ENCODE measurements at places on chromosomes 1 and 21.

DNA sequence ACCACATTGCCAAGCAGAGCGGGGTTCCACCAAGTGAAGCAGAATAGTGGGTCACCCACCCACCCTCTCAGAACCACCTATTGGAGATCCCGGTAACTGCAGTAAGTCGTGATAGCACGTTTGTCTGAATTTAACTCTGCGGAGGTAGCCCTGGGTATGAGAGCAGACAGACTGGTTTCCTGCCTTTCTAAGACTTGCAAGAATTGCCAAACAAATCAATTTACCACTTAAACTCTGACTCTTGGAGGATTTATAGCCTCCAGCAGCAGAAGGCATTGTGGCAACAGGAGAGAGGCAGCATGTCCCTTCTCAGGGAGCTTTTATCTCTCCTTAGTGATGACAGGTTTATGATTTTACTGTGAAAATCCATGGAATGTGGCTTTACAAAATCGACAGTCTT lies 287.9 kb upstream of the FMN2 start:
- DNase-seq, result no peak

GRCh38 chr1:109928591-109929111 lies 18.0 kb downstream of the CSF1 start:
- no peak for DNase-seq

GRCh38 chr1:65165269-65165993 lies 17.4 kb downstream of the AK4 start:
- DNase-seq, result no peak

DNA sequence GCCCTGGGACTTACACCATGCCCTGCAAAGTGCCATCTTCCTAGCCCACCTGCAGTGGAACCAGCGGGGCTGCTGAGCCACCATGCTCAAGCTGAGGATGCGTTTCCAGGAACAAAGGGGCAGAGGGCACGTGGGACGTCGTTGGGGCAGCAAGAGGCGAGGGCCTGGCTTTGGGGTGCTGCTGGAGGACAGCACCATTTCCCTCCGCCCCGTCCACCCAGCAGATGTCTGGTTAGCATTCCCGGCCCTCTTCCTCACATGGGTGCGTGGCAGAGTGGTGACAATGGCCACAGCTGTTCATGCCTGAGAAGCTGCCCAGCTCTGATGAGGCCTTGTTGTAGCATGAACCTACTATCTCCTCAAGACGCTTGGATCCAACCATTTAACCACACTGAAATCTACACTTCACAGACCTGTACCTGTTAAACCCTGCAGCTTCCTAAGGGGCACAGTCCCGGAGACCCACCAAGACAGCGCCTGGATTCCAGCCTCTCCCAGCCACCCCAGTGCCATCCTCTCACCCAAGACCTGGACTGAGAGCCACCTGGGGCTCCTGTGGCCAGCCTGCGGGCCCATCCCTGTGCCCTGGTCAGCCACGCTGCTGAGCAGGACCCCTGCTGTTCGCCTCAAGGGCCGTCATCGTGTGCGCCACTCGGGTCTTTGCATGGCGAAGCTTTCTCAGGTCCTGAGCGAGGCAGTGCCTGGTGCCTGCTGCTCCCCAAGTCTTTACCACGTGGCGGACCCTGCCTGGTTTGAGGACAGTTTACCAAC lies 33.2 kb downstream of the SLC45A1 start:
- no peak for DNase-seq

DNA sequence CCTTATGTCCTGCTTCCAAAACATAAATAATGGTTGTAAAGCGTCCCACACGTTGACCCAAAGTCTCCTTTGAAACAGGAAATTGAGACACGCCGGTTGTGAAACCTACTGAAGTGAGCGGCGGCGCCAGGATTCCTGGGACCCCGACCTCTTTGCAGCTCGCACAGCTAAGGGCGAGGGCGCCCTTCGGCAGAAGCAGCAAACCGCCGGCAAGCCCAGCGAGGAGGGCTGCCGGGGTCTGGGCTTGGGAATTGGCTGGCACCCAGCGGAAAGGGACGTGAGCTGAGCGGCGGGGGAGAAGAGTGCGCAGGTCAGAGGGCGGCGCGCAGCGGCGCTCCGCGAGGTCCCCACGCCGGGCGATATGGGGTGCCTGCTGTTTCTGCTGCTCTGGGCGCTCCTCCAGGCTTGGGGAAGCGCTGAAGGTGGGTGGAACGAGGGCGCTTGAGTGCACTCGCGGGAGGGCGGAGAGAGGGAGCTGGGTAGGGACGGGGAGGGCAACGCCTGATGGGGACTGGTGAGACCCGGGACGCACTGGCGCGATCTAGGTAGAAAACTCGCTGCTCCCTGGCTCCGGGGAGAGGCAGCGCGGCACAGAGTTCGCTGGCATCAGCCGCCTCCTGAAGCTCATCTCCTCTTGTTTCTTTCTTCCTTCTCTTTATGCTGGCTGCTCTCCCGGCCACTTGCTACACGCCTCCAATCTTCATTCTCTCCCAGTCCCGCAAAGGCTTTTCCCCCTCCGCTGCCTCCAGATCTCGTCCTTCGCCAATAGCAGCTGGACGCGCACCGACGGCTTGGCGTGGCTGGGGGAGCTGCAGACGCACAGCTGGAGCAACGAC lies at the start of gene CD1D:
CD1D (plus strand) TSS at position 155 of the 836 bp plus-strand sequence; CDS start at position 362, 207 bp downstream.
- DNase-seq, result no peak

GRCh38 chr1:228013935-228014930 lies 7.4 kb downstream of the WNT3A start:
- DNase-seq, result no peak

DNA sequence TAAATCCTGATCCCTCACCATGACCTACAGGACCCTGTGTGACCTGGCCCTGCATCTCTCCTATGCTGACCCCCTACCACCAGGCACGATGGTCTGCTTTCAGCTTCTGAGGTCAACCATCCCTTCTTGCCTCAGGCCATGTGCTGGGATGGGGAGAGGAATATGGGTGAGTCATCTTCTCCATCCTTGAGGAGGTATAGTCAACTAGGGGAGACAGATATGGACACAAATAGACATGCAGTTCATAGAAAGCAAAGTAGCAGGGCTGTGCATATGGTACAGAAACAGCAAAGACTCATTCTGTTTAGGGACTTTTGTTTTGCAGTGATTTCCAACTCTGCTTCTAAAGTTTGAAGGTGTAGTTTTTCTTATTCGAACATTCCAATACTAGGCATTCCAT lies 250.8 kb upstream of the FGGY start:
- DNase-seq, result no peak

GRCh38 chr1:5597991-5598823 lies 394.0 kb downstream of the NPHP4 start:
- DNase-seq, result no peak

DNA sequence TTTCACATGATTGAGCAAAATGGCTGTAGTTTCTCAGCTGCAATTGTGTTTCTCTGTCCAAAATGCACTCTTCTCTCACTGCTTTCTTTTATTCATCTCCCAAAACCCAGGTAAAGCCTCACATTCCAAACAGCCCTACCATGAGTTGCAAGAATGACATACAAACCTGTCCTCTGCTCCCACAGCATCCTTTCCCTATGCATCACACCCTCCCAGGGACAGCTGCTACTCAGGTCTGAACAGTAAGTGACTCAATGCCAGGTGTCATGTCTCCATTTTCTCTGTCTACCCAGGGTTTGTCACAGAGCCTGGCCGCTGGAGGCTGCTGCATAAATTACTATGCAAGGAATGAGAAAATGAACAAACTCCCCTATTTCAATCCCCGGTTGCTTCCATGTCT lies 118.5 kb downstream of the PLD5 start:
- DNase-seq, result no peak

DNA sequence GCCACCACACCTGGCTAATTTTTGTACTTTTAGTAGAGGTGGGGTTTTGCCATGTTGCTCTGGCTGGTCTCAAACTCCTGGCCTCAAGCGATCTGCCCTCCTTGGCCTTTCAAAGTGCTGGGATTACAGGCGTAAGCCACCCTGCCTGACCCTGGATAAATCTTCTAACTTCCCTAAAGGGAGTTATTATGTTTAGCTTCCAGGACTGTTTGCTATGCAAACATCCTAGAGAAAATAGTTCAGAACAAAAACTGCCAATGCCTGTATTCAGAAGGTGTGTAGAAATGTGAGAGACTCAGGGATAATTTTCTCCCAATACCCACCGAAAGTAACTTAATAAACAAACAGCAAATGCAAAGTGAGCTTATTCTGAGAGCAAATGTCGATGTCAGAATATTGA lies 301.2 kb downstream of the TGFB2 start:
- DNase-seq, result no peak

- DNase-seq, result no peak
Observed at GRCh38 chr1:90671741-90672140, 45.4 kb downstream of the BARHL2 start.

- DNase-seq, result no peak
Observed at GRCh38 chr1:175632667-175633066, 110.7 kb downstream of the TNR start.

DNA sequence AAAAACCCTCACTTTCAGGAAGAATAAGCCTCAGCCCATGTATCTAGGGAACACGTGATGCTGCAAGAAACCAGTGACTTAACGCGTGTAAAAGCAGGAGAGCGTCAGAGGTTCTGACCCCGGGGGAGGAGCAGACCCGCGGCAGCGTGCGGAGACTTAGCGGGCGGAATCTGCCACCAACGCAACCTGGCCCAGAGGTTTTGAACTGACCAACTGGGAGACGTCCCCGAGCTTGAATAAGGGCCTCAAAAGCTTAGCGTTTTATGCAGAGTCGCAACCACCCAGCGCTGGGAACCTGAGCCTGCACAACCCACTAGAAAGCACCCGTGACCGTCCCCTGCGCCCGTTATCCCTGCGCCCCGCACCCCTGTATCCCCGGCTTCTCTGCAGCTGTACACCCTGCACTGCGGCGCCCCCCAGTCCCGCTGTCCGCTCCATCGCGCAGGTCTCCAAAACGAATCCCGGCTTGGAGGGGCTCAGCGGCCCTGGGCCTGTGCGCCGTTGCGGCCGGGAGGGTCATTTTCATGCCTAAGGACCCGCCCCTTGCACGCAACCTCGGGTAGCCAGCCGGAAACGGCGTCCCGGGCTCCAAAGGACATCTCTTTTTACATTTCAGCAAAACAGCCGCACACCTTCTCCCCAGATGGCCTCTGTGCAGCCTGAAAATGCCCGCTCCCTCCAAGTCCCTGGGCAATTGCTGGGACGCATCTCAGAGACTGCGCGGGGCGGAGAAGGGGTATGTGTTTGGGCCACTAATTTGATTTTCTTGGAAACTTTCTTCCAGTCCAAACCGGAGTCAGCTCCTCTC lies 29.4 kb upstream of the TRIM17 start:
- DNase-seq, result no peak

GRCh38 chr21:45108808-45109781 lies 34.7 kb downstream of the ADARB1 start:
- no peak for DNase-seq

DNA sequence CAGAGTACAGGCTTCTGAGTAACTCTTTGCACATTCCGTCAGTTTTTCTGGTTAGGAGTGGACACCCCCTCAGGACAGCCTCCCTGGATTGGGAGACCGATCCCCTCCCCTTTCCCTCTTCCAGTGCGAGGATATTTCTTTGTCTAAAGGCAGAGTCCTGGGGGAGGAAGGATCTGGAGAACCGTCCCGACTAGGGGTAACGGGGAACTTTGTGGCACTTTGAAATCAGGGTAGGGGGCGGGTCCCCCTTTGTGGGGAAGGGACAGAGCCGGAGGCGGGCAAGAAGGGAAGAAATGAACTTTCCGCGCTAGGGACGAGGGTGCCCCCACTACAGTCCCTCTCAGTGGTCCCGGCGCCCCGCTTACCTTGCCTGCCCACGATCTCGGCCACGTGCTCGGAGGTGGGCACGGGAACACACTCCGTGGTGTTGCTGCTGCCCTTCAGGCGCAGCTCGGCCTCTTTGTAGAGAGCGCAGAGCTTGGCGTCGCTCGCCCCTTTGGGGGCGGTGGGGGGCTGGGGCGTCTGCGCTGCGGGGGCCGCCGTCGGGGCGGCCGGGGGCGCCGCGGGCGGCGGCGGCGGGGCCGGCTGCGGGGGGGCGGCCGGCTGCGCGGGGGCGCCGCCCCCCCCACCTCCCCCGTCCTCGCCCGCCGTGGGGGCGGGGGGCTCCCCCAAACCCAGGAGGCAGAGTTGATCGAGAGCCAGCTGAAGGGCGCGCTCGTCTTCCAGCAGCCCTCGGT lies 917 bp downstream of the MEX3A start:
- no peak for DNase-seq

DNA sequence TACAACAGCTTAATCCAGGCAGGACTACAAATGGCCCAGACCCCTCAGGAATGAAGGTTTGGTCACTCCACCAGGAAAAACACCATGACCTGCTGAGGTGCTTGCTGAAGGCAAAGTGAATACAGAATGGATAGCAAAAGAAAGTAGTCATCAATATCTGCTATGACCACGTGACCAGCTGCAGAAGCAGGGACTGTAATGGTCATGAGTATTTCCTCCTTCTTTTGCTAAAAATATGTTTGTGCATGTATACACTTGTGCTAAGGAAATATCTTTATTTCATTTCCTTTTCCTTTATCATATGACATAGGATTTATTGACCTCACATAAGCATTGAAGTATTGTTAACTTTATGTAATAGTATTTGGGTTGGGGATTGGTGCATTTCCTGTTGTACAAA lies 26.4 kb upstream of the GOLT1A start:
- DNase-seq, result no peak

DNA sequence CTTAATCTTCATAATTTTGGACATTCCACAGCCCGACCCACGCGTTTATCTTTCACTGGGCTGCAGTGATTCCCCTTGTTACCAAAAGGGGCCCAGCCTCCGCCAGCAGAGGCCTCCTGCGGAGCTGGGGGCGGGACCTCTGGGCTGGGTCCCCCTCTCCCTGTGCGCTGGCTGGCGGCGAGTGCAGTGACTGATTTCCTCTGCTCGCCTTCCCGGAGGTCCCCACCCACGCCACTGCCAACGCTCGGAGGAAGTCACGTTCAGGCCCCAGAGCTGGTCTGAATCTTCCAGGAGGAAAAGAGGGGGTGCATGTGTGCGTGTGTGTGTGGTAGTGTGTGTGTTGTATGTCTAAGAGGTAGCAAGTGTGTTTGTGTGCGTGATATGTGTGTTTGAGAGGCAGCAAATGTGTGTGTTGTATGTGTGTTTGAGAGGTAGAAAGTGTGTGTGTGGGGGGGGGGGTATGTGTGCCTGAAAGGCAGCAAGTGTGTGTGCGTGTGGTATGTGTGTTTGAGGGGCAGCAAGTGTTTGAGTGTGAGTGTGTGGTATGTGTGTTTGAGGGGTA lies 35.0 kb upstream of the JAK1 start:
- DNase-seq, result no peak

DNA sequence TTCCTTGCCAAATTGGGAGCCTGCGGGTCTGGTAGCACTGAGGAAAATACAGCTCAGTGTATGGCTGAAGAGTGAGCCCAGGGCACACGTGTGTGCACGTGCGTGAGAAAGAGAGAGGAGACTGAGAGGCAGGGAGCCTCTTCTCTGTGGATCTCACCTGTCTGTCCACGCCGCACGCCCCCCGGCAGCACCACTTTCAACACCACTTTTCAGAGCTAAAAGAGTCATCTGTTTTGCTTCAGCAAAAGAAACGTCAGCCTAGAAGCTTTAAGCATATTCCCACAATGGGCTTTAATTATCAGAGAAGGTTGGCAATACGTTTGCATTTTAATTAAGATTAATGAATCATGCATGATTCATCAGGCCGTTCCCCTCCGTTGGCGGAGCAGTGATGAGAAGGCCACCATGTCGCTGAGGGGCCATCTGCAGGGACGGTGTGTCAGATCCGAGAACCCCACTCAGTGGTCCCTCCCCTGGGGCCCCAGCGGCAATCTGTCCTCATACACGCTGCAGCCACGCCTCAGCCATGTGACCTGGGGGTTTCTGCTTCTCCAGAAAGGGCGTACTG lies 56.8 kb downstream of the SIK1 start:
- DNase-seq, result no peak

- no peak for DNase-seq
Observed at GRCh38 chr1:36606641-36607262, 124.0 kb upstream of the CSF3R start.

GRCh38 chr21:15520811-15521643 lies 208.8 kb upstream of the USP25 start:
- DNase-seq, result no peak

- DNase-seq, result no peak
Observed at GRCh38 chr1:6497215-6497866, 5.9 kb upstream of the PLEKHG5 start.

Measured in glomerular endothelial cell (primary cell).